Cardiac muscle cell (in vitro differentiated cells and primary cell): ENCODE measurements at places on chromosomes 5 and 9. TPM values are rescaled to one million over a fixed set of nuclear protein-coding genes. Genes with fewer than 3 reads are reported as not detected.

Gene CNTNAP3B
- 0.66 and 0.88 TPM in 2 replicates for total RNA-seq

DNA sequence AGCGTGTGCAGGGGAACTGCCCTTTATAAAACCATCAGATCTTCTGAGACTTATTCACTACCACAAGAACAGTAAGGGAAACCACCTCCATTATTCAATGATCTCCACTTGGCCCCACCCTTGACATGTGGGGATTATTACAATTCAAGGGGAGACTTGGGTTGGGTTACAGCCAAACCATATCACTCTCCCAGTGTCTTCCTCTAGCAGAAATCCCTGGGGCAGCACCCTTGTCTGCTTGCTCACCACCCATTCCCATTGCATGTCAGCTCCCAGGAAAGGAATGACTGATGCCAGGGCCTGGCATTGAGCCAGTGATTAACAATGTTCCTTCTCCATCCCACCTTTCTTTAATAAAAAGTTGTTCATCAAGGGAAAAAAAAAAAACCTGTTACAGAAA lies 199.0 kb downstream of the IRX1 start:
- H3K27me3 ChIP-seq, result no peaks in the 10 kb centered on the region
- no peak for DNase-seq
- H3K4me3 ChIP-seq, result no peak overlapping the region
- H3K36me3 ChIP-seq, result no peaks in the 10 kb centered on the region
- H3K27ac ChIP-seq, result no peak overlapping the region
- peaks cover 8% of the 10 kb centered on the region for H3K4me1 ChIP-seq

DNA sequence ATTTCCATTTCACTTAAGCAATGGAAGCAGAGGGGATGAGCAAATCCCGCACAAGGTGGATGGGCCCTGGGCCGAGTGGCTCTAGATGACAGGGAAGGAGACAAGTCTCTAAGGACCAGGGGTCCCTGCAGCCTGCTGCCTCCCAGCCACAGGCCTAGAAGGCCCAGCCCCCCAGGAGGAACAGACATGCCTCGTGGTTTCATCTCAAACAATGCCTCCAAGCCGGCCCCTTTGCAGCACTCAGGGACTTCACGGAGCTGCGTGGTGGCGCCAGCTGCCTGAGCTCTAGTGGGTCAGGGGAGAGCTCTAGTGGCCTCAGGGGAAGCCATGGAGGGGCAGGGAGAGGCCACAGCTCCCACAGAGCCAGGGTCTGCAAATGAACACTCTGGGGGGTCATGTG lies 48.8 kb downstream of the HABP4 start:
- H3K27me3 ChIP-seq, result no peaks in the 10 kb centered on the region
- no peaks in the 10 kb centered on the region for H3K36me3 ChIP-seq
- H3K4me1 ChIP-seq, result peaks cover 42% of the 10 kb centered on the region

- H3K4me1 ChIP-seq, result no peaks in the 10 kb centered on the region
- H3K4me3 ChIP-seq, result no peak overlapping the region
- H3K27ac ChIP-seq, result no peak overlapping the region
- H3K27me3 ChIP-seq, result no peaks in the 10 kb centered on the region
- no peak for DNase-seq
These were observed 294.1 kb upstream of the SMC2 start for GRCh38 chr9:103799959-103800358.

Gene BHMT2
- total RNA-seq, result not detected in 2 replicates

GRCh38 chr5:85293145-85293785 lies 908.6 kb upstream of the EDIL3 start:
- H3K36me3 ChIP-seq, result no peaks in the 10 kb centered on the region
- H3K27me3 ChIP-seq, result no peaks in the 10 kb centered on the region
- H3K4me3 ChIP-seq, result no peak overlapping the region
- peaks cover 5% of the 10 kb centered on the region for H3K4me1 ChIP-seq
- H3K27ac ChIP-seq, result peak overlapping the region; percentile 10

Gene SPEF2
- 2.2 and 5.7 TPM in 2 replicates for total RNA-seq

Gene FGFR4
- total RNA-seq, result 1.1 and 2.8 TPM in 2 replicates

Gene IFNA21
- not detected in 2 replicates for total RNA-seq

Gene ANKRD34B
- not detected in 2 replicates for total RNA-seq

DNA sequence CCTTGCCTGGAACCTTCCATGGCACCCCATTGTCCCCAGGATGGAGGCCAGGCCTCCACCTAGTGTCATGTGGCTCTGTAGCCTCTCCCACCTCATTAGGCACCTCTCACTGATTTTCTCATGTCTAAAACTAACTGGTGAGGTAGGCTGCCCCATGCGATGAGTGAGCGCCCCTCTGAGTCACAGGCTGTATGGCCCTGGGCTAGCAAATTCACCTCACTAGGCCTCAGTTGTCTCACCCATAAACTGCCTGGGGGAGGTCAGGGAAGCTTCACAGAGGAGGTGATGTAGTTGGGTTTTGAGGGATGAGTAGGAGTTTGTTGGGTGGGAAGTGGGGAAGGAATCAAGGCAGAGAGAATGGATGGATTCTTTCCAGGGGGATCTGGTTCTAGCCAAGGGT lies 8.8 kb downstream of the RXRA start:
- no peak overlapping the region for H3K27ac ChIP-seq
- H3K27me3 ChIP-seq, result no peaks in the 10 kb centered on the region
- no peaks in the 10 kb centered on the region for H3K36me3 ChIP-seq
- peaks cover 19% of the 10 kb centered on the region for H3K4me1 ChIP-seq
- no peak overlapping the region for H3K4me3 ChIP-seq

DNA sequence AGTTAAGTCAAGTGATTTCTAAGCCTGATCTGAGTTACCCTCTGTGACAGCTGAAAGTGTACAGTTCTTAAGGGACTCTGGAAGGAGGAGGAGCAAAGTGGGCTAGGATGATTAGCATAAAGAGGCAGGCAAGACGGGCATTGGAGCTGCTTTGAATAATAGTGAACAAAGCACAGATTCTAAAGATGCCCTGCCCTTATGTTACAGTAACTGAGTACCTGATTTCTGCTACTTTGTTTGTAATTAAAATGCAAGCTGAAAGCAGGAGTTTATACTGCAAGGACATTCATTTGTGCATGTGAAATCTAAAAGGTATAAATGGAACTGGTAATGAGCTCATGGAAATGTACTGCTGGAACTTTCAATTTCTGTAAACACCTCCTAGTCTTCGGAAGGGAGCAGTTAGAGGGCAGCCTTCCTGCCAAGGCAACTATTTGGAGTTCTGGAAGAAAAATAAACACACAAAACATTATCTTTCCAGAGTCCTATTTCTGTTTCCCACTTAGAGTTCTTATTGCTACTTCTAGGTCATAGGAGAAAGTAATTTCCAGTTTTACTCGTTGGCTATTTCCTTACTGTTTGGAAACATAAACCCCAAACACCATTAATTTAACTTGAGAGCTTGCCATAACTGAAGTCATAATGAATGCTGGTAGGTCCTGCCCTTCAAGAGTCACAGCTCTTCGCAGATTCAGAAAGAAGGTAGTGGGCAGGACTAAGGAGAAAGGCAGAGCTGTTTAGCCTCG lies at the start of gene RANBP3L:
RANBP3L (minus strand) TSS at position 45 of the 746 bp plus-strand sequence. CDS start 486 bp downstream, outside the sequence.
- H3K27ac ChIP-seq, result peak within 1 kb of the TSS; percentile 89
- H3K27me3 ChIP-seq, result no peaks in the 10 kb centered on the region
- DNase-seq, result peak; percentile 50

DNA sequence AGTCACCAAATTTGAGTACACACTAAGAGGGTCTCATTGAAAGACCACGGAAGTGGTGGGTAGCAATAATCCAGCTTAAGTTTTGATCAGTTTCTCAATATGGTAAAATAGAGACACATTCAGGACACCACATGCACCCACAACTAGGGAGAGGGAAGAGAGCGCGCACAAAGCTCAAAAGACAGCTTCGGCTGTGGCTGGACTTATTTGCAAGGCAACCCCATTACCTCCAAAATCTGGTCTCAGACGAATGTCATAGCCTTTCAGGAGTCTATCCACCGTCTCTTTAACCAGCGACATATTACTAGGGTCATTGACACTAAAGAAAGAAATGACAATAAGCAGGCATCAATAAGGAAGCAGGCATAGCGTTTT lies 443 bp downstream of the GABRB2 start:
- no peaks in the 10 kb centered on the region for H3K36me3 ChIP-seq
- peaks cover 58% of the 10 kb centered on the region for H3K27me3 ChIP-seq
- H3K4me1 ChIP-seq, result peaks cover 5% of the 10 kb centered on the region
- no peak overlapping the region for H3K27ac ChIP-seq
- peak overlapping the region; percentile 51 for H3K4me3 ChIP-seq

DNA sequence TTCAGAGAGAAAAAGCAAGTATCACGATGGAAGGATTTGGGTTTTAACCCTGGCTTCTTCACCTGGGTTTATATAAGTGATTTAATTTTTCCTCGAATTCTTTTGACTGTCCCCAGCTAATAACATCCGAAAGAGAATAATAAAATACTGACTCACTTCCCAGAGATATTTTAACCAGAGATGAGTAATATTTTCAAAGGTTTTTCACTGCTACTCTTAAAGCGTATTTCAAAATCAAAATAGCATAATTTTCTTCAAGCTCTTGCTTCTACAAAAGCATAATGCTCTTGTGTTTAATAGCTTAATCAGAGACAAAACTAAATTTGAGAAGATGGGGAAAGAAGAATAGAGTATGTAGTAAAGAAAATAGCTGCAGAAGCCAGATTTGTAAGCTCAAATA lies 215.2 kb upstream of the PTGER4 start:
- H3K4me1 ChIP-seq, result no peaks in the 10 kb centered on the region
- no peak for DNase-seq
- no peaks in the 10 kb centered on the region for H3K36me3 ChIP-seq
- H3K27me3 ChIP-seq, result no peaks in the 10 kb centered on the region
- no peak overlapping the region for H3K27ac ChIP-seq

GRCh38 chr5:167296661-167297060 lies 994.8 kb upstream of the WWC1 start:
- H3K4me1 ChIP-seq, result peaks cover 4% of the 10 kb centered on the region
- no peak overlapping the region for H3K4me3 ChIP-seq
- no peak for DNase-seq
- no peaks in the 10 kb centered on the region for H3K27me3 ChIP-seq
- H3K36me3 ChIP-seq, result no peaks in the 10 kb centered on the region

Gene PCDHGA12
- 1.7 and 6.1 TPM in 2 replicates for total RNA-seq

Gene FOXD4L6
- total RNA-seq, result 0.60 TPM in 1 of 2 replicates, not detected in the other

DNA sequence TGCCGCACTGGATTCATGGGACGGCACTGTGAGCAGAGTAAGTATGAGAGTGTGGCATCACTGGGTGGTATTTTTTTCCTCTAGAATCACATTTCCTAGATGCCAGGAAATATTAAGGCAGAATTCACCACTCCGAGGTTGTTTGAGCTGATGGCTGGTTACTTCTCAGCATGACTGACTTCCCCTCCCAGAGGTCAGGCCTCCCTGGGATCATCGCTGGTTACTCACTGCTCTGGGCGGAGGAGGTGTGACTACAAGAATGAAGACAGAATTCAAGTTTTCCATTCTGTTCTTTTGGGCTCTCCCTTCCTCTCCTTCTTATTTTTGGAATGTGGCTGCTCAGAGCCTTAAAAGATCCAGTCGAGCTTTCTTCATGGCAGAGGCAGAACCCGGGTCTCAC lies 76.6 kb upstream of the PRRC1 start:
- no peaks in the 10 kb centered on the region for H3K36me3 ChIP-seq
- H3K4me3 ChIP-seq, result no peak overlapping the region
- H3K4me1 ChIP-seq, result peaks cover 6% of the 10 kb centered on the region
- H3K27ac ChIP-seq, result peak overlapping the region; percentile 6
- no peaks in the 10 kb centered on the region for H3K27me3 ChIP-seq

GRCh38 chr5:181260720-181261319 lies at the start of gene TRIM52:
TRIM52 (minus strand) TSS chr5:181261143; CDS start chr5:181260813, 330 bp downstream.
- peak within 1 kb of the TSS; percentile 99 for H3K27ac ChIP-seq
- peaks cover 19% of the 10 kb centered on the region for H3K4me1 ChIP-seq
- peak; percentile 89 for DNase-seq
- H3K36me3 ChIP-seq, result peaks cover 4% of the 10 kb centered on the region

Gene TMEM174
- total RNA-seq, result not detected in 2 replicates

DNA sequence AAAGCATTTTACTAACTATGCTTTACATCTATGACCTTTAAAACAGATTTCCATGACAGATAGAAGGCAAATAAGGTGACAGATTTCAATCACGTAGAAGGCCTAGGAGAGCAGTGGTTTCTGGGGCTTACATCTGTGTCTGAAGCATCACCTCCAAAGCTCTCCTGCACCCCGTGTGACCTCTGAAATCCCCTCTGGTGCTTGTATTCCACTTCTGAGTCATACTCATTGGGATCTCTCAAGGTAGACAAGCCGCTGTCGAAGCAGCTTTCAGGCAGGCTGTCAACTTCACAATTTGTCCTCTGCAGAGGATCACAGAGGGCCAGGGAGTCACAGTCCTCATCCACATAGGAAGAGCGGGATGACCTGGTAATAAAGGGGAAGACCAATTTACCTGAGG lies 62.2 kb downstream of the RASEF start:
- H3K4me3 ChIP-seq, result no peak overlapping the region
- H3K27me3 ChIP-seq, result peaks cover 19% of the 10 kb centered on the region
- H3K27ac ChIP-seq, result no peak overlapping the region
- DNase-seq, result no peak
- H3K4me1 ChIP-seq, result no peaks in the 10 kb centered on the region

- no peak overlapping the region for H3K4me3 ChIP-seq
- H3K36me3 ChIP-seq, result no peaks in the 10 kb centered on the region
- no peak overlapping the region for H3K27ac ChIP-seq
- H3K4me1 ChIP-seq, result no peaks in the 10 kb centered on the region
- H3K27me3 ChIP-seq, result no peaks in the 10 kb centered on the region
These were observed 367.7 kb upstream of the PRR16 start for GRCh38 chr5:120096413-120096812.

DNA sequence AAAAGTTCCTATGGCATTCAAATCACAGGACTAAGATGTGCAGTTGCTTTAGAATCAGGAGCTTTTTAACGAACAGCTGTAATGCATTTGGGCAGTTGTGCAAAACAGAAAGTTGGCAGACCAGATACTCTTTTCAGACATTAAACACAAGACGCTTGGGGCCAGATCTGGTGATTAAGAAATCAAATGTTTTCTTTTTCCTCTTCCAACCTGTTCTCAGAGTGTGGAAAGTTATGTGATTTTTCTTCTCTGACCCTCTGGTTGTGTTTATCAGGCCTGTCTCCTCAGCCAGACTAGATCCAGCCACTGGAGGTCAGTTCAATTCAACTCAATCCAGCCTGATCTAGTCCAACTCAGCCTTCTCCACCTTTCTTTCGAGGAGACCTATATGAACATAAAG lies 298.5 kb upstream of the PCSK5 start:
- H3K27ac ChIP-seq, result no peak overlapping the region
- no peaks in the 10 kb centered on the region for H3K36me3 ChIP-seq
- no peak for DNase-seq
- no peaks in the 10 kb centered on the region for H3K27me3 ChIP-seq

DNA sequence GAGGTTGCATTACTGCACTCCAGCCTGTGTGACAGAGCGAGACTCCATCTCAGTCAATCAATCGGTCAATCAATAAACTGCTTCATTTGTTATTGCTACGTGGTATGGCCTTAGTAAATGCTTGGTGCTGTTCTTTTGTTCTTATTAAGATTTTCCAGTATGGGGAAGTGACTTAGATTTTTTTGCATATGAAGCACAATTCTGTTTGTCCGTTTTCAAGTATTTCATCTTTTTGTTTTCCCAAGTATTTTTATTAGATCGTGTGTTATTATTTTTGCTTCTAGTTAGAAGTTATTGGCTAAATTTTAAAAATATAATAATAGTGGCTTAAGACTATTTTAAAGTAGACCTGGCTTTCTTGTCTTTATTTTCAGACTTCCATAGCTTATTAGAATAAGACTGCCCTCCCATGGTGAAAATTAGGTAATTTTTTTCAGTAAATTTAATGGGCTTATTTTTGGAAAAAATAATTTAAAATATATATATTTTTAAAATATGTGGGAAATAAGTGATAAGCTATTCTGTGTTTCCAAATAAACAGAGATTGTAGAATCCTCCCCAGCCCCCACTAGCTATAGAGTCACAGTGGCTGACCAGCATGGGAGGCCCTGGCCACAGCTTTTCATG lies 14.7 kb upstream of the OMD start:
- H3K4me3 ChIP-seq, result no peak overlapping the region
- H3K36me3 ChIP-seq, result no peaks in the 10 kb centered on the region

- H3K27ac ChIP-seq, result no peak overlapping the region
- no peak for DNase-seq
- no peaks in the 10 kb centered on the region for H3K4me1 ChIP-seq
- peaks cover 10% of the 10 kb centered on the region for H3K27me3 ChIP-seq
- no peaks in the 10 kb centered on the region for H3K36me3 ChIP-seq
These were observed 44.6 kb upstream of the NFIB start for GRCh38 chr9:14358523-14358922.
